T-cell (primary cell): ENCODE measurements at places on chromosomes 12 and 14. TPM values are rescaled to one million over a fixed set of nuclear protein-coding genes. Genes with fewer than 3 reads are reported as not detected.

Gene MYF5
- not detected for total RNA-seq

Gene ZNF384
- 75.0 TPM for total RNA-seq

Gene HOXC13
- not detected for total RNA-seq

Gene ACSS3
- total RNA-seq = 0.13 TPM

DNA sequence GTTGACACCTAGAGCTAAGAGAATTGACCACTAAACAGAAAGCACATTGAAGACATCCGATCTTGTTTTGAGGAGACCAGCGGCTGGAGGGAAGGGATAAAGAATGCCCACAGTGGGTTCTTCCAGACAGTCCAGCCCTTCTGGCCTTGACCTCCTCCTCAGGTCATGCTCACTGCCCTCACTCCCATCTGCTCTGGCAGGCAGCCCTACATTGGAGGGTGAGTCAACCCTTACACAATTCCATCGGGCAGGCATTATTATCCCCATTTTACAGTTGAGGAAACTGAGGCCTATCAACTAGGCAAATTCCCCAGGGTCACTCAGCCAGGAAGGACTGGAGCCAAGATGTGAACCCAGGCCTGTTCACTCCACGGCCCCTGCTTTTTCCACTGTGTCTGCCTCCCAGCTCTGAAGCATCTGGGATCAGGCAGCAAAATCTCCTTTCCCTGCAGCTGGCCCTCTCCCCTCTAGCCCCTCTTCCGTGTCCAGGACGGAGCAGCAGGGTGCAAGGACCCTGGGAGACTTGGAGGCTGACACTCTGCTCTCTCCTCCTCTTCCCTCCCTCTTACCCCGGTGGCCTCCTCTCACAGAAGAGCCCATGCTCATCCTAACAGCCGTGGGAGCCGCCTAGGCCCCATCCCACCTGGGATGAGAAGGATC lies 5.3 kb downstream of the SCNN1A start:
- H3K4me3 ChIP-seq = no peak overlapping the region
- no peak for DNase-seq
- no peaks in the 10 kb centered on the region for H3K36me3 ChIP-seq
- no peaks in the 10 kb centered on the region for H3K27me3 ChIP-seq

DNA sequence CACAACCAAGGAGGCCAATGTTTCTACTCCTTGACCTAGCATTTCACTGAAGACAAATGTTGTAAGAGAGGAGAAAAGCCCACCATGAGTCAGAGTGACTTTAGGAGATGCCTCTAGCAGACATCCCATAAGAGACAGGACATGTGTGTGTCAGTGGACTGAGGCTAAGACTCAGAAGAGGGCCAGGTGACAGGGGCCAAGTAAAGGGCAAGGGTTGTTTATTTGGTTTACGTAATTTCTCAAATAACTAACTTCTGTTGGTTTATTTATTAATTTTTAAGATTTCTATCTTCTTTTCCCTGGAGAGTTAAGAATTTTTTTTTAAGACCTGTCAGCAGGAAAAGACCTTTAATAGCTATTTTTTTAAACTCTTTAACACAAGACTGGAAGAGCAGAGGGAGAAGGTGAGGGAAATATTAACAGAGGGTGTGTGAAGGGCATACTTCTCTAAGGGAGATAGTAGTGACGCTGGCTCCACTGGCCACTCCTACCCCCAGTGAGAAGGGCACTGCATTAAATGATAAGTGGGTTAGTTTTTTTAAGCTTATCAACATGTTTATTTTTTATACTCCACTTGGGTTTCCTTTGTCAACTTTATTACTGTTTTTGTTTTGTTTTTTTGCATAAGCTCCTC lies 3.4 kb downstream of the PNP start:
- H3K27me3 ChIP-seq = no peaks in the 10 kb centered on the region
- peaks cover 9% of the 10 kb centered on the region for H3K36me3 ChIP-seq
- H3K4me3 ChIP-seq = no peak overlapping the region
- no peak for DNase-seq
- no peak overlapping the region for H3K27ac ChIP-seq
- H3K4me1 ChIP-seq = peaks cover 37% of the 10 kb centered on the region

DNA sequence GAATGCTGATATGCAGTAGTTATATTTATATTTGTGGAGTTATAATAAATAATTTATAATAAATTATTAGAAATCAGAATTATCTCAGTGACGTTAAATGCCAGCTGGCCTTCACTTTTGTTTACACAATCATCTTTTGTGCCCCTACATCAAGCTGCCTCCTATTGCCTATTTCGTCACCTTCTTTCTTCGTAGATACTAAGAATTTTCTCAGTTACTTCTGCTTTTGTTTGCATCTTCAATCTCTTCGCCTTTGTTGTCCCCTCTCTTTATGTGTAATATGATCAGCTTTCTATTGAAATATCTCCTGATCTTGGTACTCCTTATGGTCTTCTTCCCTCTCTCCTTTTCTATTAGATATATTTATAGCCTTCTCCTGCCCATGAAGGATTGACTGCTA lies 197.0 kb downstream of the ERC1 start:
- H3K36me3 ChIP-seq = peaks cover 25% of the 10 kb centered on the region
- H3K27ac ChIP-seq = no peak overlapping the region
- H3K4me3 ChIP-seq = no peak overlapping the region
- no peak for DNase-seq
- H3K4me1 ChIP-seq = no peaks in the 10 kb centered on the region
- H3K27me3 ChIP-seq = no peaks in the 10 kb centered on the region

- H3K4me3 ChIP-seq = no peak overlapping the region
- H3K4me1 ChIP-seq = no peaks in the 10 kb centered on the region
- peaks cover 2% of the 10 kb centered on the region for H3K36me3 ChIP-seq
- DNase-seq = no peak
Observed at GRCh38 chr14:30698463-30698862, 76.3 kb downstream of the SCFD1 start.

DNA sequence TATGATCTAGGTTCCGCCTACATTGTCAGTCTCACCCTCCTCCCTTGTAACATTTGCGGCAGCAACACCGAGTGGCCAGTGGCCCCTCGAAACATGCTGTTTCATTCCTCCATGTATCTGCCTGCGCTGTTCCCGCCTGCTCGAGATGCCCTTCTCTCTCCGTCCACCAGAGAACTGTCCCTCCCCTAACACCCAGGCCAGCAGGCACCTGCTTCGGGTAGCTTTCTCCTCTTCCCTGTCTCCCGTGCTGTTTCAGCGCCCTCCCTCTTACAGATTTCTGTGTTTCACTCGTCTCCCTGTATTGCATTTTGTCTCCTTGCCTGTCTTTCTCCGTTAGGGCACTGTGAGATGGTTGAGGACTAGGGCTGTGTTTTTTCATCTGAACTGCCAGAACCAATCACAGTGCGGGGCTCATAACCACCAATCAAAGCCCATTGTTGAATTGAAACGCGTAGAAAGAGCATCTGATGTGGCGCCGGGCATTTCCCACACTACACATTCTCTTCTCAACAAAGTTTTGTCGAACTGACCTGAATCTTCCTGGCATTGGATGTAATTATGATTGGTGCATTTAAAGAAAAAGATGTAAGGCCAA lies 40.9 kb upstream of the ELK3 start:
- no peaks in the 10 kb centered on the region for H3K36me3 ChIP-seq
- no peaks in the 10 kb centered on the region for H3K27me3 ChIP-seq
- no peak overlapping the region for H3K4me3 ChIP-seq
- no peak for DNase-seq
- H3K27ac ChIP-seq = no peak overlapping the region

- no peaks in the 10 kb centered on the region for H3K36me3 ChIP-seq
- DNase-seq = no peak
- peak overlapping the region; percentile 30 for H3K27ac ChIP-seq
- peaks cover 12% of the 10 kb centered on the region for H3K4me1 ChIP-seq
- H3K4me3 ChIP-seq = no peak overlapping the region
- H3K27me3 ChIP-seq = no peaks in the 10 kb centered on the region
Observed at GRCh38 chr14:105023791-105024480, 3.1 kb upstream of the CDCA4 start.

DNA sequence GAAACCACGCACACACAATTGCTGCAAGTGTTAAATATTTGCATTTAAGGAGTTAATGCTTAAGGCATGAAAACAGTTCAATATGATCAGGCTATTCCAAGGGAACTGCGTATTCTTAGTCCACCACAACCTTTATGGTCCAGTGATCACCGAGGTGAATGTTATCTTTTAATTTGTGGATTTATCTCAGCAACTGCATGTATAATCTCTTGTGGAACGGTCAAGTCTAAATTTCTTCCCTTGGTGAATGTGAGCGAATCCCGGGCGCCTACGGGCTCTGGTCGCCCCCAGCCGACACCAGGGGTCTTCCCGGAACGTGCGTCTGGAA lies 999 bp upstream of the AK7 start:
- H3K4me3 ChIP-seq = peak overlapping the region; percentile 81
- no peak overlapping the region for H3K27ac ChIP-seq
- no peaks in the 10 kb centered on the region for H3K27me3 ChIP-seq
- H3K36me3 ChIP-seq = no peaks in the 10 kb centered on the region
- H3K4me1 ChIP-seq = peaks cover 14% of the 10 kb centered on the region

DNA sequence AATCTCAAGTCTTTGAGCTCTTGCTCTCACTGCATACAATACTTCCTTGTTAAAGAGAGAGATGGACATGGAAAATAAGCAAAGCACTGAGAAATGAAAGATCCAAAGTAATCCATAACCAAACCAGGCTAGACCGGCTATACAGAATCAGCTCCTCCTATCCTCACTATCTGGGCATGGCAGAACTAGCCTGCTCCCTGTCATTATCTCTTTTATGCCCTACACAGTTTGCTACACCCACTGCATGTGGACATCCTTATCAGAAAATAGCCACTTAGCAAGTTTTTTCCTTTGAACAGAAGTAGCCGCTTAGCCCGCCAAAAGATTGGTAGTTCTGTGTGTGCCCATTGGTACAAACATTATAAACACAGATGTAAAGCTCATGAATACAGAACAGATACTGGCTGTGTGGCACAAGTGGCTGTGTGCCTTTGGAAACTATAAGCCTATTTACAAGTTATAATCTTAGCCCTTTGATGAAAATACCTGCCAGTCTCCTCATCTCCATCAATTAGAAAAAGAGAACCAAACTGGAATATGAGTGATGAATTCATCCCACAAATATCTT lies 34.7 kb downstream of the SPTB start:
- H3K4me1 ChIP-seq = no peaks in the 10 kb centered on the region
- no peaks in the 10 kb centered on the region for H3K36me3 ChIP-seq
- peaks cover 4% of the 10 kb centered on the region for H3K27me3 ChIP-seq
- no peak overlapping the region for H3K4me3 ChIP-seq
- no peak for DNase-seq

DNA sequence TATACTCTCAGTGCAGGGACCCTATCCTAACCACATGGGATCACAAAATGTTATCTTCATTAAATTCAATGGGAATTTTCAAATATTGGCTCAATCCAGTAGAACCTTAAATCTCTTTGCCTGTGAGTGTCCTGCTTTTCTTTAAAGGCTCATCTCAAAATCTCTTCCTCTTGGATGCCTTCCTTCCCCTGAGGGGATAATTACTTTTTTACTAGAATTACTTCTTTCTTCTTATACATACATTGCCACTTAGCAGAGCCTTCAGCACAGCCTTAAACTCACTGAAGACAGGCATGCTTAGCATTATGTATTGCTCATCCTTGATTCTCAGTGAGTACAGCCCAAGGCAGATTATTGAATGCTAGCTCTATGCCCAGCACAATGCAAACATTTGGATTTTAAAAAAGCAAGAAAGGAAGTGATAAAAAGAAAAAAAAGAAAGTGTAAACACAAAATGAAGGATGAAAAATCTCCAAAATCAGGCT lies 1918.0 kb upstream of the FLRT2 start:
- H3K27me3 ChIP-seq = no peaks in the 10 kb centered on the region
- H3K4me1 ChIP-seq = no peaks in the 10 kb centered on the region
- H3K36me3 ChIP-seq = no peaks in the 10 kb centered on the region
- no peak for DNase-seq
- no peak overlapping the region for H3K27ac ChIP-seq

- no peaks in the 10 kb centered on the region for H3K27me3 ChIP-seq
- no peaks in the 10 kb centered on the region for H3K36me3 ChIP-seq
- no peak for DNase-seq
- H3K4me3 ChIP-seq = no peak overlapping the region
- H3K4me1 ChIP-seq = no peaks in the 10 kb centered on the region
Observed at GRCh38 chr12:71195338-71195896, 37.6 kb upstream of the TSPAN8 start.

DNA sequence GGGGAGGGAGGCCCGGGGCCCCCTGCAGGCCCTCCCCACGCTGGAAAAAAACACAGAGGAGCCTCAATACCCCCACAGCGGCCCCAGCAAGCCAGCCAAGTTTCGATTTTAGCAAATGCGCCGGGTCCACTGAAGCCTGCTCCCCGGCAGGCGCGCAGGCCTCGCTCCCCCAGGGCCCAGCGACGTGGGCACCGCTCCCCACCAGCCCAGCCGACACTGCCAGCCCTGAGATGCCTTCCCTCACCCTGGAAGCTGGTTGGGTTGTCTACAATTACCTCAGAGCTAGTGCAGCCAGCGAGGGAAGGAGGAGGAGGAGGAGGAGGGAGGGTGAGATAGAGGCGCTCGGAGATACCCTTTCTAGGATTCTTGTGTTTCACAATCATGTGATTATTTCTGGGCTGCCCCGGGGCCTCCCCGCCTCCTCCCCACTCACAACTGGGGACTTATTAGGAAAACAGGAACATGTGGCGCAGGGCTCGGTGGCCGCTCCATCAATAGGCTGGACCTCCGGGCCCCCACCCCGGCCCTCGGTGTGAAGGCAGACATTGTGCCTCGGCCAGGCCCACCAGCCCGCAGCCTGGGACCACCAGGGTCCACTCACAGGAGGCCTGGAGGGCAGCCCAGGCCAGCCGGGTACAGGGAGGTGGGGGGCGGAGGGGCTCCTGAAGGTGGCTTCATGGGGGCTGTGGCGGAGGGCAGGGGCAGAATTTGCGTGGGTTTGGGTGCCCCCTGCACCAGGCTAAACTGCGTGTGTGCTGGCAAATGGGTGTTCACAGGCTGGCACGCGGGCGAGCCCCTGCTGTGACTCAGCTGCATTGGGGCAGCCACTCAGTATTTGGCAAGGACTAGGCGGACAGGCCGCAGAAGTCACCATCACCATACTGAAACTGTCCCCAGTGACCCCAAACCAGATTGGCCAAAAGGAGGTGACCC lies 109.9 kb downstream of the NCOR2 start:
- H3K27ac ChIP-seq = peak overlapping the region; percentile 88
- no peaks in the 10 kb centered on the region for H3K27me3 ChIP-seq
- H3K4me1 ChIP-seq = peaks cover 66% of the 10 kb centered on the region
- H3K36me3 ChIP-seq = peaks cover 21% of the 10 kb centered on the region

GRCh38 chr14:79248771-79249170 lies 962.5 kb downstream of the DIO2 start:
- no peak overlapping the region for H3K27ac ChIP-seq
- H3K4me3 ChIP-seq = no peak overlapping the region
- no peaks in the 10 kb centered on the region for H3K27me3 ChIP-seq
- no peaks in the 10 kb centered on the region for H3K4me1 ChIP-seq
- no peaks in the 10 kb centered on the region for H3K36me3 ChIP-seq
- no peak for DNase-seq
